ENCODE measurements at places on chromosomes 13 and 19.

DNA sequence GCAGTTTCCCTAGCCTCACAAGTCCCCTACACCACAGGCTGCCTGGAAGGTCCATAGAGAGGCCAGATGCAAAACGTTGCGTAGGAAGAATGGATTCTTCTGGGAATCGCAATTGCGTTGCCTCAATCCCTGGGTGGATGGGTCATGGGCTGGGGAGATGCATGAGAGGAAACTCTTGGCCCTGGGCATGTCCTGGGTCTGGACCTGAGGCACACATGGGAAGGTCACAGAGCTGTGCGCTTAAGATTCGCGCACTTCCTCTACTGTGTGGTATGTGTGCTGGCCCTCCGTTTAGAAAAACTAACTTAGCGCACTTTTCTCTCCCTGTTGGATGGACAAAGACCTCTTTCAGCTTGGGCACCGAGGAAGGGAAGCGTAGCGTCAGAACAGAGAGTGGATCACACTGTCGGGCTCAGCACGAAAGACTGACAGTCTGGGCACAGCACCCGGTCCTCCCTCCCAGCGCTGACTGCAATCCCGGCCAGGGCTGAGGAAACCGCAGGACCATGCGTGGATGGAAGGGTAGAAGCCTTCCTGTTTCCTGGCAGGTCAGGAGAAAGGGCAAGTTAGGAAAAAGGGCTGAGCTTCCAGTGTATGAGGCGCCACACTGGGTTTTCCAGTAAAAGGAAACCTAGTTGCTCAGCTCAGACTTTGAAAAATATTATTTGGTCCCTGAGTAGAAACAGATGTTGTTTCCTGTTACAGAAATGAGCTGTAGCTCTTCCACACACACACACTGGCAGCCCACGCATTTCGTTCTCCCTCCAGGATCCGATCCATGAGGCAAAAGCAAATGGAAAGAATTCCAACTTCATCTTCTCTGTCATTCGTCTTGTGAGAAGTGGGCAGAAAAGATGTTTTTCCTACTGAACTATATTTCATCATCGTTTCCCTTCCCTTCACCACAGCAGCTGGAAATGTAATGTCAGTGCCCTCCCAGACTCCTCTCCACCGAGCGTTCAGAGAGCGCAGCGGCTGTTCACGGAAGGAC, 86.0 kb downstream of the ING1 start:
- no peak for DNase-seq

- DNase-seq: peak; percentile 78
These were observed 158.2 kb downstream of the NALCN start for GRCh38 chr13:101258071-101258470.

GRCh38 chr13:28373810-28374209, 121.1 kb downstream of the FLT1 start:
- no peak for DNase-seq

DNA sequence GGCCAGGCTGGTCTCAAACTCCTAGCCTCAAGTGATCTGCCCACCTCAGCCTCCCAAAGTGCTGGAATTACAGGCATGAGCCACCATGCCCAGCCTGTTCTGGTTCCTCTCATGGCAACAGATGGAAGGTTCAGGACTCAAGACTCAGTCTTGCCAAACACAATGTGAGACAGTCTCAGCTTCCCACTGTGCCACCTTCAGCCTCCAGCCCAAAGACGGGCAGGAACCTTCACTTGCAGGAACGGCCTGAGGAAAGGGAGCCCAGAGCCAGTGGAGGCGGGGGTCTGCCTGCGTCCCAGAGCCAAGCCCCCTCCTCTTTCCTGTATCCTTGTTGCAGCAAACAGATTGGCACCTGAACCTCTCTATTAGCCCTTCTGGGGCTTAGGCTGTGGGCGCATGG, 2.9 kb upstream of the CHST8 start:
- no peak for DNase-seq

- DNase-seq: peak; percentile 96
These were observed at the start of gene ZNF682 for GRCh38 chr19:20039203-20039723. Gene ZNF682 (minus strand): TSS chr19:20039505. CDS start chr19:20039345, 160 bp downstream.

DNA sequence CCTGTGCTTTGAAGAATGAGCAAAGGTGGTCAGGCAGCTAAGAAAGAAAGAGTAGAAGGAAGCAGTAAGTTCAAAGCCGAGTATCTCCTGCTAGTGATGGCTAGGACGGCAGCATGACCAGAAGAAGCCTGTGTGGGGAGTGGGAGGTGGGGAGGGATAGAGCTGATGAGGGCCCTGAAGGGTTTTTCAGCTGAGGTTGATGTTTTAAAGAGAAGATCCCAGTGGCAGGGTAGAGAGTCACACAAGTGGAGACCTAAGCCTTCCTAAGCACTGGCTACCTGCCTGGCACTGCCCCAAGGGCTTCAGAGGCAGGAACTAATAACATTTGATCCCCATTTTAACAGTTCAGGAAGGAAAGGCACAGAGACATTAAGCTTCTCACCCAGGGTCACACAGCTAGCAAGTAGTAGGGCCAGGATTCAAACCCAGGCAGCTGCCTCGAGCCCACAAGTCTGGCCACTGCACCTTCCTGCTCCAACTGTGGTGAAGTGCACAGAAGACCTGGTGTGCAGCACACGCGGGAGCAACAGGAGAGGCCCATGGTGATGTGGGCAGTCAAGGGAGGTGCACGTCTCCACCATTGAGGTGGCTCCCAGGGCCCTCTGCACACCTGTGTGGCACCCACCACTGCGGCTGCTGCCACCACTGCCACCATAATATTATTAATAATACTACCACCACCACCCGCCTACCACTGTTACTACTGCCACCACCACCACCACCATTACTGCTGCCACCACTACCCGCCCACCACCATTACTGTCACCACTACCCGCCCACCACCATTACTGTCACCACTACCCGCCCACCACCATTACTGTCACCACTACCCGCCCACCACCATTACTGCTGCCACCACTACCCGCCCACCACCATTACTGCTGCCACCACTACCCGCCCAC, 22.1 kb downstream of the CUL4A start:
- no peak for DNase-seq

- DNase-seq: peak; percentile 11
These were observed 1.2 kb upstream of the KATNAL1 start for GRCh38 chr13:30308548-30308947.

DNA sequence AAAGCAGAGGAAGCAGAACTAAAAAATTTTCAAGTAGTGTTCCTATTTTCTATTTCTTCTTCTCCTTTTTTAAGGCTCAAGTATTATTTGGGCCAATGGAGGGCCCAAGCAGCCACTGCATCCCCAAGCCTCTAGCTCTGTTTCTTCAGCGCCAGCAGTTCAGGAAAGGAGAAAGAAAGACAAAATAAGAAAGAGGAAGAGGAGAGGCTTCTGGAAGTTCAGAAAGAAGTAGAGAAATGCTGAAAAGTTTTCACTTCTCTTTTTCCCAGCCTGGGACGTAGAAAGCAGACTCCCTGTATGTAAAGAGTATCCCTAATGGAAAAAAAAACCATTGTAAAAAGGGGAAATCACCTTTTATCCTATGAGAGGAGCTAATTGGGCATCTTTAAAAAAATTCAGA, 165.5 kb upstream of the KLF12 start:
- no peak for DNase-seq

GRCh38 chr13:106691861-106692260, 123.9 kb upstream of the ARGLU1 start:
- no peak for DNase-seq

DNA sequence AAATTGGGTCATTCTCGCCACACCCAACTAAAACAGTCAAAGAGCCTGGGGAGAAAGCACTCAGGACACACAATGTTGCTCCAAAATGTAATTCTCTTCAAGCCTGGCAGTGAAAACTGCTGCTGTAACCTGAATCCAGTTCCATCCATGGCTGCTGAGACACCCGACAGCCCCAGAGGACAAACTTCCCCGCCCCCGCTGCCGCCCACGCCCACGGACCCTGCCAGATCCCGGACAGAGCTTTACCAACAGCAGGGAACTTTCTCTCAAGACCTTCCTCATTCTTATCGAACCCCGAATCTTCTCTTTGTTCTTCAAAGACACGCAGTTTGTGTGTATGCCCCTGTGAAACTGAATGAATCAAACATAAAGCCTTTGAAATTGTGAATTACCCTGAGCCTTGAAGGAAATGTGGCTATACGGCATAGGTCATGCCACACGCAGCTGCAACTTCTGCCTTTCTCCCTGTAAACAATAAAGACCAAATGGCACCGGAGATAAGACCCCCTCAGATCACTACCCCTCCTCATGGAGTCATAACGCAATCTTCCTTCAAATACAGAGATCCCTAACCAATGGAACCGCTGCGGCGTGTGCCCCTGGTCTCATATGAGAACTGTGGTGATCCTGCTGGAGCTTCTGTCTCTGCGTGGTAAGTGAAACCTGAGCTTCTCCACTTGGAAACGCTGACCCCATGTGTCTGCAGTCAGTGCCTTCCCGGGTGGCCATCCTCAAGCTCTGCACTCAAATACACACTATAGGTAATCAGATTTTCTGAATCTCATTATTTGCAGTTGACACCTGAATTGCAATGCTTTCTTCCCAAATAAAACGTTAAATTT, 4.8 kb upstream of the LAMP1 start:
- DNase-seq: no peak

DNA sequence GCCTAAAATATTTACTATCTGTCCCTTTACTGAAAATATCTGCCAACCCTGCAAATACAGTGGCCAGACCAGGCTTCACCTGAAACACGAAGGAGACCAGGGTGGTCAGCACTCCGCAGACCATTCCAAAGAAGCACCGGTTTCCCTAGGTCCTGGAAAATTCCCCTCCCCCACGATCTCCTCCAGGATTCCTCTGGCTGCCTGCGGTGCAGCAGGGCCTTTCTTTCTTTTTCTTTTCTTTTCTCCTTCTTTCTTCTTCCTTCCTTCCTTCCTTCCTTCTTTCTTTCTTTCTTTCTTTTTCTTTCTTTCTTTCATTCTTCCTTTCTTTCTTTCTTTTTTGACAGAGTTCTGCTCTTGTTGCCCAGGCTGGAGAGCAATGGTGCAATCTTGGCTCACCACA, 152.7 kb downstream of the USP12 start:
- DNase-seq: no peak

GRCh38 chr19:31249217-31249616, 100.0 kb downstream of the TSHZ3 start:
- DNase-seq: no peak

DNA sequence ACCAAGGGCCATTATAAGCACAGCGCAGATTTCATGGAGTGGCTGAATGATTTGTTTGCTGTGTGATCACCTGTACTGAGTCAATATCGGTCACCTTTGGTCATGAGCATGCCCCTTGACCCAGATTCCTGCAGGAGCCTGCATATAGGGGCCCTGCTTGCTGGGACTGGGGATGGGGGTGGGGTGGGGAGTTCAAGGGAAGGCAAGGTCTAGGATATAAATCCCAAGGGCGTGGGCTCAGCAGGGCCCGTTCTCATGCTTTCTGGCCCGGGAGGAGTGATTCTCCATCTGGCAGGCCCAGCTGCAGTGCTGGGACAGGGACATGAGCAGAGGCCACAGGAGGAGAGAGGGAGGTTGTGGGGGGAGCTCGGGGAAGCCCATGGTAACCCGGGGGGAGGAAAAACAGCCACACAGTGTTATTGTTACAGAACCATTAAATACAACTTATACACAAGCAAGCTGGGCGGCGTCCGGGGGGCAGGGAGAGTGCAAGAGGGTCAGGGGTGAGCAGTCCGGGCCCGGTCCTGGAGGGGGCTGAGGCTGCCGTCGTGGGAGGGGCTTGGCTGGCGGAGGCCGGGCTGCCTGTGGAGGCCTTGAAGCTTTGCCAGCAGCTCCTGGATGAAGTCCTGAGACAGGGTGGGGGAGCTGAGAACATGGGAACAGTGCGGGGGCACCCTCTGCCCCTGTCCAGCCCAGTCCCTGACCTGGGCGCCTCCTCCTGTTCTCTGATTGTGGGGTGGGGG, 5.2 kb downstream of the PPP1R14A start:
- no peak for DNase-seq

DNA sequence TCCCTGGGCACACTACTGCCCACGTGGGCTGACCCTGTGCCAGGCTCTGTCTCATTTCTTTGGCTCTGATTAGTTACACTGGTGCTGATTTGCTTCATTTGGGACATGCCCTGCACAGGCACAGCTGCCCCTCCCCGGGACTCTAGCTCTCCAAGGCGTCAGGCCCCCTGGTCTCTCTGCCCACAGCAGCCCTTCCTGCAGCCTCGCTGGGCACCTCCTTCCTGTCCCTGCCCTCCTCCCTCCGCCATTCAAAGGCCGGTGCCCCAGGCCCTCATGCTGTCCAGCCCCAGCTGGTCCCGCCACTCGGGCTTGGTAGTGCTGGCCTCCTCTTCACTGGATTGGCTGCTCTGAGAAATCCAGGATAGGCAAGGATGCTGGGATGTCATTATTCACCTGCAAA, 73.1 kb downstream of the ERICH6B start:
- no peak for DNase-seq

DNA sequence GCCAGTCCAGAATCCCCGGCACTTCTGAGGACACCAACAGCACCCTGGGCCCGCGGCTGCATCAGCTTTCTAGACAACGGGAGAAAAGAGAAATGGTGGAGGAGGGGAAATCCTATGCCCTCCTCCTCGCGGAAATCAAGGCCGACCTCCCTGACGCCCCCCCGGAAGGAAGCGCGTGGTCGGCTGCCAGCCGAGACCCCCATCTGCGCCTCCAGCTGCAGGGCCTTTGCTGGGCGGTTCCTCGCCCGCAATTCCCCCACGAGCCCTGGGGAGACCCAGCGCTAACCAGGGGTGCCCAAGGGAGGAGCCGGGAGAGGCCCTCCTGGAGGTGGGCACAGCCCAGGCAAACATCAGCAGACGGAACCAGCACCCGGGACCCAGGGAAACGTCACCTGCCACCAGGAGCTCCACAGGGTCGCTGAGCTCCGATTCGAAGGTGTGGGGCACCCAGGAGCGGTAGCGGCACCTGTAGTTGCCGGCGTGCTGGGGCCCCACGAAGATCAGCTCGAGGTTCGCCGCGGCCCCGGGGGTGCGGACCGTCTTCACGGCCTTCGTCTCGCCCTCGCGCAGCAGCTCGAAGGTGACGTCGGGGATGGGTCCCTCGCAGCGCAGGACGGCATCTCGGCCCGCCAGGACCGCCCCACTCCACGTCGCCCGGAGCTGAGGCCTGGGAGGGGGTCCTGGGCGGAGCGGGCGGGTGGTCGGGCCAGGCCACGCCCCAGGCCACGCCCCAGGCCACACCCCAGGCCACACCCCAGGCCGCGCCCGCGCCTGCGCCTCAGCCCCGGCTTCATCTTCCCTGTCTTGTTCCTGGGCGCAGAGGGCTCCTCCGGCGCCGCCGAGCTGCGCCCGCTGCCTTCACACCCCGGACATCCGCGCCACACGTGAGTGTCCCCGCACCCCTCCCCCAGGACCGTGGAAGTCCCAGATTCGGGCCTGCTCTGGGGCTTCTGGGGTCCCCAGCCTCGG, 6.0 kb downstream of the A1BG start:
- peak; percentile 68 for DNase-seq

- no peak for DNase-seq
These were observed 259.9 kb downstream of the TBC1D4 start for GRCh38 chr13:75222031-75222430.

GRCh38 chr13:65378943-65379519, 1851.1 kb downstream of the PCDH9 start:
- no peak for DNase-seq

GRCh38 chr19:35727053-35727955, 9.5 kb downstream of the KMT2B start:
- DNase-seq: no peak
